ENCODE measurements at places on chromosomes 6 and 20. TPM values are rescaled to one million over a fixed set of nuclear protein-coding genes. Genes with fewer than 3 reads are reported as not detected.

GRCh38 chr20:19110881-19111460 is 101.5 kb upstream of the SLC24A3 start:
- DNase-seq = no peak
- H3K4me1 ChIP-seq = no peaks in the 10 kb centered on the region
- no peak overlapping the region for H3K27ac ChIP-seq
- peaks cover 4% of the 10 kb centered on the region for H3K27me3 ChIP-seq
- H3K4me3 ChIP-seq = no peak overlapping the region

DNA sequence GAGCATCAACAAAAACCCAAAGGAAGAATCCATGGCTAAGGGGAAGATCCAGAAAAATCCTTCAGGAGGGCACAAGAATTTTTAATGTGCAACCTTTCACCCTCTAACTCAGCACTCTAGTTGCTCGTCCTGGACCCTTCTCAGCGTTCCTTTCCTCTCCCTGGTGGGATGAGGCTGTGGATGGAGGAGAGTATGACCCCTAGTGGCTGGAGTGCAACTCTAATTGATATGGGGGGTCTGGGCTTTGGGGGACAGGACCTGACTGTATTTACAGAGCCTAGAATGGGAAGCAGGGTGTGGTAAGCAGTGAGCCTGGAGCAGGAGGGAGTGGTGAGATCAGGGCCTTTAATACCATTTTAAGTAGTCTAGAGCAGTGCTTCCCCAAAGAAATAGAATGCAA is 83.9 kb upstream of the CEP85L start:
- no peak for DNase-seq
- no peak overlapping the region for H3K4me3 ChIP-seq
- peaks cover 11% of the 10 kb centered on the region for H3K4me1 ChIP-seq
- H3K27ac ChIP-seq = no peak overlapping the region
- H3K36me3 ChIP-seq = no peaks in the 10 kb centered on the region

DNA sequence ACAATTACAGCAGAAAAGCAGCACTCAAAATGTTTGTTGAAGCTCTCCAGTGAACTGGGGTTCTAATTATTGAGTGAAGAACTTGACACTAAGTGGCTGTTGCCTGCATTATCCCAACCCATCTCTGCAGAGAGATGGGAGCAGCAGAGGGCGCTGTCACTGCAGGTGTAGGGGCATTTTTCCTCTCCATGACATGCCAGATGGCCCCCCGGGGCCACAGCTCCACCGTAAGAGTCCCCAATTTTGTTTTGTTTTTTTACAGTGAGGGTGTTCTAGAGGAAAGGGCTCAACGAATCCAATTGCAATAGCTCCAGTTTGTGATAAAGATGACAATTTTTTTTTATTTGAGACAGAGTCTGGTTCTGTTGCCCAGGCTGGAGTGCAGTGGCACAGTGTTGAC is 1.9 kb upstream of the FUCA2 start:
- H3K27ac ChIP-seq = peak overlapping the region; percentile 14
- H3K36me3 ChIP-seq = peaks cover 6% of the 10 kb centered on the region
- H3K4me3 ChIP-seq = peak overlapping the region; percentile 41
- H3K27me3 ChIP-seq = peaks cover 8% of the 10 kb centered on the region

GRCh38 chr6:112030961-112031660 is 22.8 kb upstream of the CCN6 start:
- H3K4me1 ChIP-seq = peaks cover 43% of the 10 kb centered on the region
- no peak for DNase-seq
- H3K27ac ChIP-seq = peak overlapping the region; percentile 15
- H3K4me3 ChIP-seq = no peak overlapping the region
- no peaks in the 10 kb centered on the region for H3K27me3 ChIP-seq
- peaks cover 1% of the 10 kb centered on the region for H3K36me3 ChIP-seq

DNA sequence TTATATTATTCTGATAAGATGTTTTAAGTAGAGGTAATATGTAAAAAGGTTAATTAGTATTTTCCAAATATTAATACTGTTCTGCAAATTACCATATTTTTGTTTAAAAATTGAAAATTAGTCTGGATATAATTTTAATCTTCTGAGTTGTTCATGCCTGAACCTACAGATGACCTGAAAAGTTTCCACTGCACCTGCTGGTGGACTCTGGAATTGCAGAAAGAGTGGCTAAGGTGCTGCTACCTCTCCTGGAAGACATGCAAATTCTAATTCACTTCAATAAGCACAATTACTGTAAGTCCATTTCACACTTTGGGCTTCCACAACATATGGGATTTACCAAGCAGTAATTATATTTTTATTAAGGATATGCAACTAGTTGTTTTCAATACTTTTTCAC is 77.7 kb upstream of the OLIG3 start:
- H3K4me1 ChIP-seq = peaks cover 5% of the 10 kb centered on the region
- peaks cover 24% of the 10 kb centered on the region for H3K27me3 ChIP-seq
- H3K4me3 ChIP-seq = no peak overlapping the region
- peak; percentile 45 for DNase-seq
- H3K36me3 ChIP-seq = no peaks in the 10 kb centered on the region

- H3K27me3 ChIP-seq = no peaks in the 10 kb centered on the region
- no peak for DNase-seq
- H3K36me3 ChIP-seq = no peaks in the 10 kb centered on the region
- no peaks in the 10 kb centered on the region for H3K4me1 ChIP-seq
- H3K4me3 ChIP-seq = no peak overlapping the region
These were observed 375.7 kb upstream of the MARCKS start for GRCh38 chr6:113481458-113481857.

The HLA-G gene
- 2.0 TPM for total RNA-seq

The PSORS1C1 gene
- not detected for total RNA-seq

The KIF25 gene
- not detected for total RNA-seq

The RSPO3 gene
- total RNA-seq = not detected

Data from activated naive CD8-positive, alpha-beta T cell treated with anti-CD3 and anti-CD28 coated beads, Interleukin-2, amount 10 ng/mL, durations not matched to agents 7 days and 5 days (primary cell).